ENCODE measurements at places on chromosomes 2 and 18.

- DNase-seq, result peak; percentile 71
Measured at GRCh38 chr2:161166538-161167409, 6.5 kb downstream of the TANK start.

GRCh38 chr18:463827-464541 lies 36.5 kb downstream of the COLEC12 start:
- peak; percentile 88 for DNase-seq

GRCh38 chr18:31088532-31088931 lies 13.7 kb downstream of the DSC2 start:
- no peak for DNase-seq

GRCh38 chr18:77065221-77065981 lies 67.2 kb downstream of the MBP start:
- peak; percentile 98 for DNase-seq

DNA sequence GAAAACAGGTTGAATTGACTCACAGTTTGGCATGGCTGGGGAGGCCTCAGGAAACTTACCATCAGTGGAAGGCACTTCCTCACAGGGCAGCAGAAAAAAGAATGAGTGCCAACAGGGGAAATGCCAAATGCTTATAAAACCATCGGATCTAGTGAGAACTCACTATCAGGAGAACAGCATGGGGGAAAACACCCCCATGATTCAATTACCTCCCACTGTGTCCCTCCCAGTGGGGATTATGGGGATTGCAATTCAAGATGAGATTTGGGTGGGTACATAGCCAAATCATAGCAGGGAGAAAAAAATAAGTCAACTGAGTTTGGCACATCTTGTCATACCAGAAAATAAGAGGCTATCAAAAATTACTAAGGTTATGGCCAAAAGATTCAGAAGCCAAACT lies 96.3 kb downstream of the TRIP12 start:
- no peak for DNase-seq

DNA sequence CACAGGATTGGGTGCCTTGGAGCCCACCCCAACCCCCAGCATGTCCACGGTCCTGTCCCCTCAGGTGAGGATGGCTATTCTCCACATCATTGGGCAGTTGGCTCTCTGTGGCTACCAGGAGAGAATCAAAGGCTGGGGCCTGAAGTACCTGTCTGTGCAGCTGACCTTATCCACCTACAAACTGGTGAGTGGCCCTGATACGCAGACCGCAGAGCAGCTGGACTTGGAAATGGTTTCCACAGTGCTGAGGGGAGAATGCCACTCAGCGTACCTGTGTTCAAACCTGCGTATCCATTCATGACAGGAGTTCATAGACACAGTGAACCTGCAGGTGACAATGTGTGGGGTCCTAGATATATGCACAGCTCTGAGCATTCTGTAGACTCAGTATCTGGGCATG lies 21.6 kb downstream of the MROH2A start:
- no peak for DNase-seq

GRCh38 chr2:217738061-217738460 lies 264.7 kb downstream of the TNS1 start:
- DNase-seq, result no peak

DNA sequence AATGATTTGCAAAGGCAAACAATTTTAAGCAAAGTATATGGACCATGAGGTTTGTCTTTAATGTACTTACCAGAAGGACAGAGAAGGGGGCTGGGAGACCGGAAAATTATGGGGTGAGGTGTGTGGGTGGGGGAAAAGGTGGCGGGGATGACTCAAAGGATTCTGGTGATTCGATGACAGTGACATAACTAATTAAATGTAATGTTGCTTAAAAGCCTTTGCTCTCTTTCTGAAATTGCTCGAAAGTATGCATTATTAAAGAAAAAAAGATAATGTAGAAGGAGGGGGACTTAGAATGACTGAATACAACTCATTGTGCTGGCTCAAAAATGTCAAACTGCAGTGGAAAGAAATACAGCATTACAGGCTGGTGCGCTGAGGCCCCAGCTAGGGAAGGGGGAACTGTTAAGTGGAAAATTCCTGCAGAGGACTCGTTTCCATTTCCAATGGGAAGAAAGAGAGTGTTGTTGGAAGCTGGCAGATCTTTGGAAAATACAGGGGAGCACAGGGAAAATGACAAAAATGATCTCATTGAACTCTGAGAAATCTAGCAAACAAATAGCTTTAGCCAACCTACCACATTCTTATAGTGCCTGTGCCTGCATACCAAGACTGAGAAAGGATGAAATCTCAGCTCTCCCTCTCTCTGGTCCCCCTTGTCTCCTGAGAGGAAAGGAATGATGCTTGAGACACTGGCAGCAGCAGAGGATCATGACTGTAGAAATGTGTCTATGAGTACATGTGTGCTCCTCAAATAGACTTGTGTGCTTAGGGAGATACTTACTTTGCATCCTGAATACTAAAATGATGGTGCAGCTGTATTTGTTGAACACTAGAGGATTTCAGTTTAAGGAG lies 632.4 kb downstream of the NYAP2 start:
- DNase-seq, result peak; percentile 51

DNA sequence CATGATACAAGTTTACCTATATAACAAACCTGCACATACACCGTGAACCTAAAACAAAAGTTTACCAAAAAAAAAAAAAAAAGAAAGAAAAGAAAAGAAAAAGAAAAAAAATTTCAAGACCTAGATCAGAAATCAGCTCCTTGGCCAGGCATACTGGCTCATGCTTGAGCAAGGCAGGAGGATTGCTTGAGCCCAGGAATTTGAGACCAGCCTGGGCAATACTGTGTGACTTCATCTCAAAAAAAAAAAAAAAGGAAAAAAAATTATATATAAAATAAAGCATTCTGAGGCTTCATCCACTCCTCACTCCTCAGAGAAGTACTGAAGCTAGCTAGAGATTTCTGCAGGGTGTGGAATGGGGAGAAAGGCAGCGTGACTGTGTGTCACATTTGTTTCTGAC lies 11.8 kb upstream of the PROC start:
- DNase-seq, result no peak

- no peak for DNase-seq
Measured at GRCh38 chr18:72444111-72444797, 99.9 kb downstream of the CBLN2 start.

DNA sequence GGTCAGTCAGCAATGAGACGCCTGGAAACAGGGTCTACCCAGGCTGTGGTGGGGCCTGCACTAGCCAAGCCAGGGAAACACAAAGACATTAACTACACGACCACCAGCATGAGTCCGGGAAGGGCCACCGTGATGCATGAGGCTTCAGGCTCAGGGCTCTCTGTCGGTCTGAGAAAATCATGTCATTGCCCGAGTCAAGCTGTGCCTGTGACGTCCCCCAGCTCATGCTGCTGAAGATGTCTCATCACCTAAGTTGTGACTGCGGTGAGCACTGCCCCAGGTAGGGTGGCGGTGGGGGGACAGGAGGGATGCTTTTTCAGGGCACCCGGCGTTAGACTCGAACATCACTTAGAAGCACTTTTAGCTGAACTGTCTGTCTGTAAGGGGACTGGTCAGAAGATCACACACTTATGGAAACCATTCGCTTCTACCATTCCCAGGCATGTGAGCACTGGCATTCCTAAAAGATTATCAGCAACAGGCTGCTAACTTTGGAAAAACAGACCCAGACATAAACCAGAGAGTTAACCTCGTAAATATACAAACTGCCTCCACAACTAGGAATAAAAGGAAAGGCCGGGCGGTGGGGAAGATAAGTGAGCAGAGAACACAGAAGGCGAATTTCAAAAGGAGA lies 234.5 kb downstream of the HDAC4 start:
- DNase-seq, result no peak

- DNase-seq, result no peak
Measured at GRCh38 chr2:131445896-131446295, 30.0 kb upstream of the TUBA3D start.

- peak; percentile 64 for DNase-seq
Measured at GRCh38 chr18:74994502-74995418, 214.2 kb downstream of the PTGR3 start.

- DNase-seq, result no peak
Measured at GRCh38 chr2:11102956-11103860, 52.1 kb upstream of the SLC66A3 start.

DNA sequence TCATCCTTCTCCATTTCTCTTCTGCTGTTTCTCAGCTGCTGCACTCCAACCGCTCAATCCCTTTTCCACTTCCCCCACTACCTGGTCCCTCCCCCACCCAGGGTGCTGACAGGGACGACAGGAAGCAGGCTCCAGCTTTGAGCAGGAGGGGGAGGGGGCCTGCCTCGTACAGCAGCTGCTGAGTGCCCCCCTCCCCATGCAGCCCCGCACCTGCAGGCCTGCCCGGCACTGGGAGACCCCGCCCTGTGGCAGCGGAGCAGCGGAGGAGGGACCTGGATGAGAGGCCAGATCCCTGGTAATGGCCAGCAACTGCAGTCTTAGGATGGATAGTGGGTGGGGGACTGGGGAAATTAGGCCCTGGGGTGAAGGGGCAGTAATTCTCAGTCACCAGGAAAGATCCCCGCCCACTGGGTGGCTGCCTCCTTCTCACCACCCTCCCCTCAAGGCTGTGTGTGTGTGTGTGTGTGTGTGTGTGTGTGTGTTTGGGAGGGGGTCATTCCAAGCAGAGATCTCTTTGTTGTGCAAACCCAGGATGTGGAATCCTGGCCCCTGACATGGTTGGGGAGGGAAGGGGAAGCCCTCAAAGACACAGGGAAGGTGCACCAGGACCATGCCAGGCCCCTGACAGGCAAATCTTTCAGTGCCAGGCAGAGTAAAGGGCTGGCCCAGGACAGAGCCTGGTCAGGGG lies 6.8 kb upstream of the CRYBA2 start:
- DNase-seq, result no peak

DNA sequence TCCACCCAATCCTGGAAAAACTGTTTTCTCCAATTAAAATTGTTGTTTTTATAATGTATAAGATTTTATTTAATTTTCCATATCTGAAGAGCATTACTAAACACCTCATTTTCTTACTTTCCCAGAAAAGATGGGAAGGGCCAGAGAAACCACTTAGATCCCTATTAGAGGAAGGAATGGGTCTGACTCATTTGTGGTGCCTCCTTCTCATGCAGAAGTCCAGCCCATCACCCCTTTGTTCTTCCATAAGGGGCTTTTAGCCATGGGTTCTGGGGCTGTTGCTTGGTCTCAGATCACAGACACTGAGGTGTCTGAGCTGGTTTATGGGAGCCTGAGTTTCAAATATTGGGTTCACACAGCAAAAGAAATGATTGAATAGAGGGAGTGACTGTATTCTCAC lies 152.2 kb downstream of the ESCO1 start:
- no peak for DNase-seq

DNA sequence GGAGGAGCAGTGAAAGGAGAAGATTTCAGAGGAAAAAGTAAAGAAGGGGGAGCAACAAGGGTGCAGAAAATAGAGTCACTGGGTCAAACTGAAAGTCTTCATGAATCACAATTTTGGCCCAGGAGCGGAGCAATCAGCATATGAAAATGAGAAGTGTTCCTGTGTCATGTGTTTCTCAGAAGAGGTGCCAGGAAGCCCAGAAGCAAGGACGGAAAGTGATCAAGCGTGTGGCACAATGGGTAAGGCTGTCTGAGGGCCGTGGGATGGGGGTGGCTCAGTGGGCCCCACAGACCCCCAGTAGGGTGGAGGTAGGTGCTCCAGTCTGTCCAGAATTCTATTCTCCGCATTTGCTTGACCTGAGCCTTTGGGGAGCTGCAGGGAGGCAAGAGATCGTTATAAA lies 44.2 kb downstream of the SP140 start:
- DNase-seq, result no peak

DNA sequence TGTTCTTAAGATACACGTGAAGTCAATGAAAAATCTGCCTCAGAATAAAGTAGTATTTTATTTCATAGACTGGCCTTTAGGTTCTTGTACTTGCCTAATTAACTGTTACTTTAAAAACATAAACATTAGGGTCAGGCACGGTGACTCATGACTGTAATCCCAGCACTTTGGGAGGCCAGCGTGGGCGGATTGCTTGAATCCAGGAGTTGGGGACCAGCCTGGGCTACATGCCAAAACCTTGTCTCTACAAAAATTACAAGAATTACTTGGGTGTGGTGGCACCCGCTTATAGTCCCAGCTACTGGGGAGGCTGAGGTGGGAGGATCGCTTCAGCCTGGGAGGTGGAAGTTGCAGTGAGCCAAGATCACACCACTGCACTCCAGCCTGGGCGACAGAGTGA lies 16.0 kb upstream of the SNORC start:
- DNase-seq, result peak; percentile 49

GRCh38 chr2:173752152-173752551 lies 213.0 kb downstream of the SP3 start:
- DNase-seq, result no peak

DNA sequence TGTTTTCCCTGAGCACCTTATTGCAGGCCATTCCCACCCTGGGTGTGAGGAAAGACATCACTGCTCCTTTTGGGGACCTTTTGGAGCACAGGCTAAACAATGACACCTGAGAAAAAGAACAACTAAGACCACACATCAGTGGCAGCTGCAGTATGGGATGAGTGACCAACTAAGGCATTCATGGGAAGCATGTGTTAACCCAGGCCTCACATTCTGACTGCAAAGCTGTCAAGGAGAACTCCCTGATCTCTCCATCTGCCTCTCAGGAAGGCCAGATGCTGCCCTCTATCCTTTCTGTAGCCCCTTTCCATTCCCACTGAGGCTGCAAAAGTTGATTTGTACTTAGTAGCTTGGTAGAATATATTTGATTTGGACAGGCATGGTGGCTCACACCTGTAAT lies 277.7 kb upstream of the FBXO11 start:
- DNase-seq, result no peak

DNA sequence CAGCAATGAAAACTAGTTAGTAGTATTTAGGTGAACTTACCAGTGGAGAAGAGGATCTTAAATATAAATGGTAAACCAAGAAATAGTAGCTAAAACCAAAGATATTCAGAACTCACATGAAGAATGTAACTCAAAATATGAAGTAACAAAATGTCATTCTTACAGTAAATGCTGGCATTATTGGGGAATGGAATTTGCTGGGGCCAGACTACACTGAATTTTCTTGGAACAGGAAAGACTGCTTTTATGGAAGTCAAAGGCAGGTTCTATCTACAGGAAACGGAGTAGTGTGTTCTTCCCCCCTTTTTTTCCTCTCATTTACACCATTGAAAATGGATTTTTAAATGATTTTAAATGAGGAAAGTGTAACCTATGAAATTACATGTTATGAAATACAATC lies 188.7 kb downstream of the IKZF2 start:
- DNase-seq, result no peak

DNA sequence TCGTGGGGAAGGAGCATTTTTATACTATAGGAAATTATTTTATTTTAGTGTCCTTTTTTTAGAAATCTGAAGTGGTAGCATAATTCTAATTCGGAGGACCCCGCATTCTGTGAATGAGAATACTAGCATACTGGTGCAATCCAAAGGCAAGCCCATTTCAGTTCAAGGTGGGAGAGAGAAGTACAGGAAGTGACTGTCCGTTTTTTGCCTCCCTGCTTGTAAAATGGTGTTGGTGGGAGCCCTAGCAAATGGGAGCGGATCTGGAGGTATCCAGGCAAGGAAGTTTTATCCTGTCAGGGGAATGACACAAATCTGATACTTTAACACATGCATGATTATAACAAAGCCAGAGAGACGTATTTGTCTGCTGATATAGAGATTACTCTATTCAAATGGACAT lies 141.7 kb downstream of the ESCO1 start:
- DNase-seq, result no peak

Data from inflammatory macrophage treated with lipopolysaccharide for 4 hours (primary cell).